B cell (primary cell): ENCODE measurements at places on chromosomes 3 and 15. TPM values are rescaled to one million over a fixed set of nuclear protein-coding genes. Genes with fewer than 3 reads are reported as not detected.

DNA sequence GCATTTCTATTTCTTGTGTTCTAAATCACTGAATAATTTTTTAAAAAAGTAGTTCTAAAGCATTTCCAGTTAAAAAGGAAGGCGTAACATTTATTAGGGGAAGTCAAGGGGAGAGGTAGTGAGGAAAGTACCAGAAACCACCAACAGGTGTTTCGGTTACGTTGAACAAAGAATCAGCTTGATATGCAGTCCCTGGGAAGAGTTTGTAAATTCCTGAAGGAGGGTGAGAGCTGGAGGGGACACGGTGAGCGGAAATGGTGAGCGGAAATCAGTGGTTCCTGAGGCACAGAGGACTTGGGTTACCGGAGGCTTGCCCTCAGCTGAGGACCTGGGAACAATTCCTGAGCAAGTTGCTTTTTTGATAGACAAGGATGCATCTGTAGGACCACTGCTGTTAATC is 17.8 kb downstream of the MAP2K1 start:
- DNase-seq = peak; percentile 29

DNA sequence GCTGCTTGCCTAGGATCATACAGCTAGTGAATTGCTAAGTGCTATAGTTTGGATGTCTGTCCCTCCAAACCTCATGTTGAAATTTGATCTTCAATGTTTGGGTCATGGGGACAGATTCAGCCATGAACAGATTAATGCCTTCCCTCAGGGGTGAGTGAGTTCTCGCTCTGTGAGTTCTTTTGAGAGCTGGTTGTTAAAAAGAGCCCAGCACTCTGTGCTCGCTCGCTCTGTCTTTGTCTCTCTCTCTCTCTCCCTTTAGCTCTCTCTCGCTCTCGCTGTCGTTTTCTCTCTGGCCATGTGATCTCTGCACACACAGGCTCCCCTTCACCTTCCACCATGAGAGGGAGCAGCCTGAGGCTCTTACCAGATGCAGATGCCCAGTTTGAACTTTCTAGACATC is 14.9 kb downstream of the TRH start:
- no peak for DNase-seq

GRCh38 chr3:132008837-132009236 is 26.0 kb downstream of the CPNE4 start:
- DNase-seq = no peak

DNA sequence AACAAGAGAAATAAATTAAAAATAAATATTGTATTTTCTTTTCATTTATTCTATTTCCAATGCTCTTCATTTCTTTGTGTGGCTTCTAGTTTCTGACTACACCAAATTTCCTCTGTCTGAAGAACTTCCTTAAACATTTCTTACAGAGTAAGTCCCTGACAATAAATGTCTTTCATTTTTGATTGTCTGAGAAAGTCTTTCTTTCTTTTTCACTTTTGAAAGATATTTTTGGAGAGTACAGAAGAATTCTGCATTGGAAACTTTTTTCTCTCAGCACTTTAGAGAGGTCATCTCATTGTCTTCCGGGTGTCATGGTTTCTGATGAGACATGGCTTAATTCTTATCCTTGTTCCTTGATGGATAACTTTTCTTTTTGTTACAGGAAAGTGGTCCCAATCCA is 119.6 kb downstream of the MOBP start:
- no peak for DNase-seq

SATB1 gene
- 56.1 and 66.5 TPM in 2 replicates for total RNA-seq

GRCh38 chr3:87218560-87218959 is 8.5 kb upstream of the CHMP2B start:
- no peak for DNase-seq

DNA sequence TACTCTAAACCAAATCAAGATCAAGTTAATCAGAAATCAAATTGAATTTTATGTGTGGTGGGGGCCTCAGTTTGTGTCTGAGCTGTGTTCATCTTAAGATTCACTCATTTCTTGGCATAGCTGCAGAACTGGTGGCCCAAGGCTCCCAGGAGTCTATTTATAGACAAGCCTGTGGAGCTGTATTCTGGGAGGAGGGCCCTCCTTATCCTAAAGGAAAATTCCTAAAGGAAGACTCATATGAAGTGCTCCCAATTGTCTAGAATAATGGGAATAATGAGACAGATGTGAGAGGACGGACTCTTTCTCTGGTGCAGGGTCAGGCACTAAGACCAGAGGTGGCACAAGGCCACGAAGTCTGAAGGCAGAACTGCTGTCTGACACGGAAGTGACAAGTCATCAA is 38.9 kb downstream of the C3orf85 start:
- no peak for DNase-seq

GRCh38 chr15:52527911-52528563 is 643 bp downstream of the MYO5A start:
- DNase-seq = no peak

PPP1R14D gene
- total RNA-seq = not detected in 2 replicates

GRCh38 chr3:113594066-113594465 is 61.7 kb downstream of the SIDT1 start:
- DNase-seq = no peak

DNA sequence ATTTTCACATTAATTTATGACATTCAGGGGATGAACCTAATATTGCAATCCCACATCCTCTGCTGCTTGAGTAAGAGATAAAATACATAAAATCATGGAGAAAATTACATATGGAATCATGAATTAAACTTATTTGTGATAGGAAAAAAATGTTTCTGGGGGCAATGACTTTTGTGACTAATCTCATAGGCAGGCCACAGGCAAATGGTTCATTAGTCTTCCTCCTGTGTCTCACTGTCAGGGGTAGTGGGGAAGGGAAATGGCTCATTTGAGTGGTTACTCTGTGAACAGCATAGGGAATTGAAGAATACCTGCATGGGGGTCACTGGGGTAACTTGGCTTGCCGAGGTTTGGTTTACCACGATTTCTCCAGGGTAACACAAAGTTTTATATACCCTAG is 72.0 kb downstream of the TFG start:
- no peak for DNase-seq

DNA sequence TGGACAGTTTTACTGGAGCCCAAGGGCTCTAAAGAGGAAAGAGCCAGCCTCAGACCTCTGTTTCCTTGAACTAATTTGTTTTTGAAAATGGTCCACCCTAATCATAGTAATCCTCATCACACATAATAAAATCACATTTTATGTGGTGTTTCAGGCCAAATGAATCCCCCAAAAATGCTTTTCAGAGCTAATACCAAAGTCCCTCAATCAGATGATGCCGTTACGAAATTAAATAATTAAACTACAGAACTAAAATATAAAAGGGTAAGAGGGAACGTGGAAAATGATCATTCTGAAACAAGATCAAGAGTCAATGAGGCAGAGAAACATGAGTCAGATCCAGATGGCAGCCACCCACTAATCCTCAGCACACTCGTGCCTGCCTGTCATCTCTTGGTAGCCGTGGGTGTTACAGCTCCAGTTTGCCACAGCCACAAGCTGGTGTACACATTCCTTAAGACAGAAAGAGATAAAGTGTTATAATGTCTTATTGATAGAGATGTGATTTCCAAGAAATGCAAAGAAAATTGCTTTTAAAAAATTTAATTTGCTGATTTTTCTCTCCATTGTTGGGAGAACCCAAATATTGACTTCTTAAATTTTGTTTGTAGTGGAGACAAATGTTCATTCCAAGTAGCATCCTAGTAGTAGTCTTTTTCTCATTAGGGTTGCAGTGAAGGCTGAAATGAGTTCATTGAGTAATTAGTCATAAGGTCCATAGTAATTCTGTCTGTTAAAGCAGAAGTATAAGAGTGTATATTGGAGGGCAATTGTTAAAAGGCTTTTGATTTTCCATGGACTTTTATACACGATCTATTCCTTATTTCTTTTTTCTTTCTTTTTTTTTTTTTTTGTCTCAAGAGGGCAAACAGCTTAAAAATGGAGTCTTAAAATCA is 104.2 kb downstream of the AGBL1 start:
- DNase-seq = no peak

DNA sequence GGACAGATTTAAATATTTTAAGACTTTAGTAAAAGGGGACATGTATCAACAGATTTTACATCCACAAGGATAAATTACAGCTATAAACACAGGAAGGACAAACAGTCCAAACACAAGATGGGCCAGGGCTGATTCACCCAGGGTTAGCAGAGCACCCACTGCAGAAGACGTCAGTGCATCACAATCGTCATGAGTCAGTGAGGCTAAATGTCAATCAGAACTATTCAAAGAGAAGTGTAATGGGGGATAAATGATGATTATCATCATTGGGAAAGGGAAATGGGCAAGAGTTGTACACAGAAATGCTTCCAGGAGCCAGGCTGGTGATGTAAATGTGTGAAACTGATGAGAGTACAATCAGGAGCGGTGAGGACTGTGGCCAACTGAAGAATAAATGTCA is 226.8 kb downstream of the PLCL2 start:
- no peak for DNase-seq

- no peak for DNase-seq
Measured at GRCh38 chr3:18080198-18080689, 337.8 kb upstream of the TBC1D5 start.

NUDT16 gene
- total RNA-seq = 17.6 and 19.1 TPM in 2 replicates

- DNase-seq = no peak
Measured at GRCh38 chr15:92306663-92307062, 87.0 kb upstream of the ST8SIA2 start.

DNA sequence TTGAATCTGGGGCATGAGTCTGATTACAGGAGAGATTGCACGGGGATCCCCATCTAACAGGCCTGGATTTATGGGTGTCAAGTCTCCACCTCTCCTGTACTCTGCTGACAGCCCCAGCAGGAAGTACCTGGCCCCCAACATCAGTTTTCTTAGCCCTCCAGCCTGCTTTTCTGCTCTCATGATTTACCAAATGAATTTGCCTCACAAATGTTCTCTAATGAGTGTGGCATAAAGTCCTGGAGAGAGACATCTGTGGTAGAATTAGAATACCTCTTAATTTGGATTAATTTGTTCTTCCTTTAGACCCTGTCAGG is 60.1 kb downstream of the FNDC3B start:
- DNase-seq = no peak

DNA sequence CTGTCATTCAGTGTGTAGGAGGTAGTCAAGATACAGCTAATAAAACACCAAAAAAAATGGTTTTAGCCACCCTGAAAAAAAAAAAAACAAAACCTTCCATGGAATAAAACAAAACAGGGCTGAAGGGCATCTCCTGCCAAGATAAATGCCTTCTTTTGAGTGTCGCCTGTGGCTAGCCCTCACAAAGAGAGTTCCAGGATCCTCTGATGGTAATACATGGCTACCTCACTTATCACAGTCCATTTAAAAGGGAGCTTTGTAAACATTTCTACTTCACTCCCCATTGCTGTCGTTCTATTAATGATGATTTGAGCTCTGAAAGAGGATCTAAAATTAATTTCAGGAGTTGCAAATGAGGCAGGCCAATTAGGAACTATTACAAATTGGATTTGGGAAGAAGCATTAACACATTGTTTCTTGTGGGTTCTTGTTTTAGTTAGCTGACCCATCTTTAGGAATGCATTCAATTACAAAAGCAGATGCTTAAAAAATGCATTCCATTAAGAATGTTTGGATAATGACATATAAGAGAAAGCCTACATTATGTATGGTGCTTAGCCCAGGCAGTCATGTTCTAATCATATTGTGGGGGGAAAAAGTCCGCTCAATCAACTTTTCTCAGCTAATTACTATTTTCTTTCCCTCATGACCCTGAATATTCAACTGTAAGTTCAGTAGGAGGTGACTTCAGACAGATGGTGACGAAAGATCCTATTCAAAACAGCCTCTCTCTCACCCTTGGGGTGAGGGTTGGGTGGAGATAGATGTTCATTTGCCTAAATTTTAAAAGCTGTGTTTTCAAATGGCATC is 255.1 kb upstream of the WNT5A start:
- no peak for DNase-seq

KLHL6 gene
- total RNA-seq = 69.7 and 72.6 TPM in 2 replicates

DNA sequence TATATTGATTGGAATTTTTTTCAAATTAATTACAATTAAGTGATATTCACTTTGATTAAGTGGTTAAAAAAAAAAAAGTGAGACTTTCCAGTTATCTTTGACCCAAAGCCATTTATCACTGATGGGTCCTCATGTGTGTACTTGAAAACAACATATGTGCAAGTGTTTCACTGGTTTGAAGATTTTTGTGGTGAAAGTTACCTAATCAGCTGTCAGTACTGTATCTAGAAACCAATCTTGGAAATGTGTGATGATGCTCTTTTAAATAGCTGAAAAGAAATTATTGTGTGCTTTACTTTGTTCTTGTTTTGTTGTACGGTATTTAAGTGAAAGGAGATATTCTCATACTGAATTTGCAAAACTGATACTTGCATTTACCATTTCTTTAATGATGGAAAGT is 11.6 kb upstream of the XCR1 start:
- DNase-seq = no peak

GPR149 gene
- total RNA-seq = not detected in 2 replicates
